ENCODE measurements at places on chromosomes 16 and 17.
A peak's percentile ranks its signal among the peaks of the same experiment; 100 is the strongest.

GRCh38 chr17:19618015-19618414 is 30.5 kb upstream of the ALDH3A2 start:
- no peak for DNase-seq

DNA sequence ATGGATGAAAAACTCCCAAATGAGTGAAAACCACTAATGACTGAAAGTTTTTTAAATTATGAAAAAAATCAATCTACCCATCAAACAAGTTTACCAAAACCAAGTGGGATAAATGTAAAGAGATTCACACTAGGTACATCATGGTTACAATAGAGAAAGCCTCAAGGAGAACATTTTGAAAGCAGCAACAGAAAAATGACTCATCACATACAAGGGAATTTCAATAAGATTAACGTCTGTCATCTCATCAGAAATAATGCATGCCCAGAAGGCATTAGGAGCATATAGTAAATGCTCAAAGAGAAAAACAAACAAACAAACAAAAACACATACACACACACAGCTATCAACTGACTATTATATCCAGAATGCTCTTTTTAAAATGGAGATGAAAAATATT is 261.8 kb upstream of the KIF2B start:
- no peak for DNase-seq

DNA sequence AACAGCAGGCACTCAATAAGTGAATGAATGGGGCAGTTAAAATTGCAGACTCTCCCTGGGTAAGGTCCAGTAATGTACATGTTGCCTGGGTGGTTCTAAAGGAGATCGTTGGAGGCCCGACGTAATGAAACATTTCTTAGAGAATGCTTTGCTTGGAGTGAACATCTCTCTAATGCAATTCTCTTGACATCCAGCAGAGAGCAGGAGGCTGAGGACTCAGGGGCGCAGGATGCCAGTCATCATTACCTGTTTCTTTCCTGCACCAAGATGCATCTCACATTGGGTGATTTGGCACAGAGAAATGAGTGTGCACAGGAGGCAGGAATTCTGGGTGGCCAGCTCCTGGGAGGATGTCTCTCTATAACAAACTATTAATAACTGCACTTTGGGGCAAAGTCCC is 130.3 kb upstream of the RBBP6 start:
- no peak for DNase-seq

DNA sequence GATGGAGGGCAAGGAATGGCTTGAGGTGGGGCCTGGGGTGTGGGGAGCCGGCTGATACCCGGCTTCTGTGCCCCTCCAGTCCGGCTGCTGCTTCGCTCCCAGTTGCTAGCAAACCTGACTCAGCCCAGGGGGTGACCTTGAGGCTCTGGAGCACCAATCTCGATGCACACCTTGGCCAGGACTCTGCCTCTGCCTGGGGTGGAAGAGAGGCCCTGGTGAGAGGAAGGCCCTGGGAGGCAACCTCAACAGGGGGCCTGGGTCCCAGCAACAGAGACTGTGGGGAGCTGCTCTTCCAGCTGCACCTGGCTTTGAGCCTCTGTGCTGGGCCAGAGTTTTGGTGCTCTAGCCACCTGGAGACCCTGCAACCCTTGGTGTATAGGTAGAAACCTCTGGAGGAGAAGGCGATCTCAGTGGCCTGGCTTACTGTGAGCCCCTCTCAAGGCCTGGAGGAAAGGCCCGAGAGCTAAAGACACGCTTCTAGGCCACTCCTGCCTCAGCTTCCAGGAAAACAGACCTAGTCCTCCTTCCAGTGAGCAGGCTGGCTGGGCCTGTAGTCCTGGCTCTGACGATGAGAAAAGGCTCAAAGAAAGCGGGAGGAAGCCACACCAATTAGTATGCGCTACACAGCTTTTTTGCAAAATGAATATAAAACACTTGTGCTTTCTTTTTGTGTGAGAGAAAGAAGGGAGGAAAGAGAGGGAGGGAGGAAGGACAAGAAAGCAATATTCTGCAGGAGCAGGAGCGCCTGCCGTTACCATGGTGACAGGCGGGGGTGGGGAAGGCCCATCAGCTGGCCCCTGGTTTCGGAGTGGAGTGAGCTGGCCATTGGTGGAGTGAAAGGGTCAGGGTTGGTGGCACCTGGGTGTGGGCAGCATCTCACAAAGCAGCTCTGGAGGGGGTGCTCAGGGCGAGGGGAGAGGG is 51.0 kb downstream of the VAC14 start:
- DNase-seq = no peak

- no peak for DNase-seq
These were observed 2.8 kb upstream of the PITPNM3 start for GRCh38 chr17:6558932-6559752.

DNA sequence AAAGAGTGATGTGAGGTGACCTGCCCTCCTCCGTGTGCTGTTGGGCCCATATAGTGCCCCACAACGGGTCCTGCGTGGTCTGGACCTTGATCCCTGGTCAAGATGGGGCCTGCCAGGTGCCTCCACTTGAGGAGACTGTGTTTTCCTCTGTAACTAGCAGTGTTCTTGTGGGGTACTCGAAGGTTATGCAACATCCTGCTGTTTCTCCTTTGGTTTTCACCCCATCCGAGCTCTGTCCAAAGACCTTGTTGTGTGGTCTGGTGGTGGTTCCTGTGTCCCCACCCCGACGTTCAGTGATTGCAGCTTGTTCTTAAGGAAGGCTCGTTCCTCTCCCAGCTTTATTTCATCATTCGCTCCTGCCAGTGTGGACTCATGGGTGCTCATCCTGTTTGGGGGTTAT is 38.7 kb upstream of the ZNF750 start:
- peak; percentile 59 for DNase-seq

- no peak for DNase-seq
These were observed 370.0 kb downstream of the KCNJ2 start for GRCh38 chr17:70539132-70539924.

- no peak for DNase-seq
These were observed 380 bp downstream of the HS3ST3A1 start for GRCh38 chr17:13601322-13601775.

GRCh38 chr16:20072146-20072873 is 1.4 kb downstream of the GPR139 start:
- no peak for DNase-seq

GRCh38 chr17:82053556-82054263 is 2.0 kb downstream of the GPS1 start:
- DNase-seq = no peak

DNA sequence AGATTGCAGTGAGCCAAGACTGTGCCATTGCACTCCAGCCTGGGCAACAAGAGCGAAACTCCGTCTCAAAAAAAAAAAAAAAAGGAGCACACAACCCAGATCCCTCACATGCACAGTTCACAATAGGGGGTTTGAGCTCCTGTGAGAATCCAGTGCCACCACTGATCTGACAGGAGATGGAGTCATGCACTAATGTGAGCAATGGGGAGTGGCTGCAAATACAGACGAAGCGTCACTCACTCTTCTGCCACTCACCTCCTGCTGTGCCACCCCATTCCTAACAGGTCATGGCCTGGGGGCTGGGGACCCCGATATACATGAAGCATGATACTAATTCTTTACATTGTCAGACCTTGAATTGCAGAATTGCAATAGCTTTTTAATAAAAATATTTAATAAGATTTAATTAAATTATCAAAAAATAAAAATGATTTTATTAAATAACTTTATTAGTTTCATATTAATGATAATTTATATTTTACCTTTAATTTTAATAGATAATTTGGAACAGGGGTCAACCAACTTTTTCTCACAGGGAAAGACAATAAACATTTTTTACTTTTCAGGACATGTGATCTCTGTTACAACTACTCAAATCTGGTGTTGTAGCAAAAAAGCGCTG is 171.4 kb downstream of the COPRS start:
- DNase-seq = no peak

DNA sequence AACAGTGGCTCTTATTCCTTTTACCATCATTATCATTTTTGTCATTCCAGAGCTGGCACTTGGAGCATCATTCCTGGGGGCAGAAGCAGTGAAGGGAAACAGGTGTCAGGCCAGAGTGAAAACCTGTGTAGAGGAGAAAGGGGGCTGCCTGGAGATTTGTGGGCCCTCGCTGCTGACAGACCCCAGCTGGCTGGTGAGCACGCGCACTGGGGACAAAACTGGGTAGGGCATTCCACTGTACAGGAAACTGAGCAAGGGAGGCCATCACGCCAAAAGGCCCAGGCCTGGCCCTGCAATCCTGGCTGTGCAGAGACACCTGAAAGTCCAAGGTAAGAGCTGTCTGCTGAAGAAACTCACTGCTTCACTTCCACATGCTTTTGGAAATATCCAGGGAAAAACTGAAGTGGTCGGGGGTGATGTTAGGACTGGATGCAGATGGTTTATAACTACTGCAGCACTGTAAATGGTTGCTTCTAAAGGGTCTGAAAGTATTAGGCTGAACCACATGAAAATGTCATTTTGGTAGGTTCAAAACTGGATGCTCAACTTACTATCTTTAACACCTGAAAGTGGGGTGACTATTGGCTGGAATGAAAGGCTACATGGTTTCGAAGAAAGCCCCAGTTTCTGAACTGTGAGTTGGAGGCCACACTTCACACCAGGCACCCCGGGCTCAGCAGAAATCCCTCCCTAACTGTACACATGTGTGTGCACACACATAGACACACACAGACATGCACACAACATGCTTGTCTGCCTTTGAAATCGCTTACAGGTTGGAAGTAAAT is 225.0 kb downstream of the C16orf78 start:
- no peak for DNase-seq

GRCh38 chr17:69704935-69705334 is 290.4 kb downstream of the MAP2K6 start:
- no peak for DNase-seq

- DNase-seq = no peak
These were observed 10.0 kb downstream of the NUBP1 start for GRCh38 chr16:10753670-10754069.

GRCh38 chr16:88925540-88925887 is 51.5 kb downstream of the CBFA2T3 start:
- DNase-seq = no peak

- no peak for DNase-seq
These were observed 20.5 kb downstream of the CDIP1 start for GRCh38 chr16:4517812-4518680.

DNA sequence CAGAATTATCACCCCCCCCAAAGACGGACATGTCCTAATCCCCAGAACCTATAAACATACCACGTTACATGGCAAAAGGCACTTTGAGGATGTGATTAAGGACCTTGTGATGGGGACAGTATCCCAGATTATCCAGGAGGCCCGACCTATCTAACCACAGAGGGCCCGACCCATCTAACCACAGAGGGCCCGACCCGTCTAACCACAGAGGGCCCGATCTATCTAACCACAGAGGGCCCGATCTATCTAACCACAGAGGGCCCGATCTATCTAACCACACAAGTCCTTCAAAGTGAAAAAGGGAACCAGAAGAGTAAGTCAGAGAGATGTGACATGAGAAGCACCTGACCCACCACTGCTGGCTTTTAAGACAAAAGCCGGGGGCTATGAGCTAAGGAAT is 56.8 kb downstream of the ANKFY1 start:
- peak; percentile 47 for DNase-seq

DNA sequence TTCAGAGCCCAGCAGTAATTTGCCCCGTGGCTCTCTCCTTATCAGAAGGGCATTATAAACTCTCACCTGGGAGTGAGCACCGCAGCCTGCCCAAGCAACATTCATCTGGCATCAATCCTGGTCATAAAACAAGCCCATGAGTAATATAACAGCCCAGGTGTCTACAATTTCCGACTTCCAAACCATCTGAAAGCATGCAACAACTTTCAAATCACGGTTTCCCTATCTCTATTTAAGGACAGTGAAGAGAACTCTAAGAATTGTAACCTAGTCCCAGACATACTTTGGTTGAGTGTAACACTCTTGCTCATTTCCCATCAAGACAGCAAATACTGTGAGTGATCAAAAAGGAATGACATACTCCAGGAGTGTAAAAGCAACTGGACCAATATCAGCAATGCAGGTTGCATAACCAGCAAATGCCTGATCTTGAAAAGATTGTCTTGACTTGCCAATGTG is 487.4 kb upstream of the SOX9 start:
- no peak for DNase-seq

GRCh38 chr16:31362476-31363405 is 7.8 kb downstream of the ITGAX start:
- DNase-seq = no peak

DNA sequence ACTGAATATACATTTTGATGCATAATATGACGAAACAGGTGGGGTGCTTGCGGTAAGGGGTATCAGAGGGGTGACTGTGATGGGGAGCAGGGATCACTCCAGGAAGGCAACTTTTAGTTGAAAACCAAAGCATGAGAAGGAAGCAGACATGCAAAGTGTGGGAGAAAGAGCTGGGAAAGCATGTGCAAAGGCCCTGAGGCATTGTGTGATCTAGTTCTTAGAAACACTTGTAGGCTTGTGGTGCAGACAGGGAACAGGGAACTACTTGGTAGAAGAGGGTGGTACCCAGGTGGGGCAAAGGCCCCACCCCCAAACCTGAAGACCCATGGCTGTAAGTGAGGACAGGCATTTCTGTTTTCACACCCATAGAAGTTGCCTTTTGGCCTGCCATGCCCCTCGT is 459.9 kb upstream of the EEF2KMT start:
- DNase-seq = no peak

DNA sequence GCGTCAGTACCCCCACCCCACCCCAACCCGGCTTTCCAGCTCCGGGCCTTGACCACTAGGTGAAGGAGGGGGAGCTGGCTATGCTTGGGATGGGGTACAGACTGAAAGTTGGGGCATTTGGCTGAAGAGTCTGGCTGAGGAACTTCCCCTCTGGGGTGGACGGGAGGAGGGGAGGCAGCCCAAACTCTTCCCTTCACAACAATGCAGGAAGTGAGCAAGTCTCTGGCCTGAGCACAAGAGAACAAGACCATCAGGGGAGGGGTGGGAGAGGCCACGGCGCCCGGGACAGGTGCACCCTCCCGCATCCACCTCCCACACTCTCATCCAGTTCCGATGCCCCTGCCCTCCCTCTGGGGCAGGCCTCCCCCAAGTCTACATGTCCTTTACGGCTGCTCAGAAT is 5.6 kb downstream of the USH1G start:
- no peak for DNase-seq

- no peak for DNase-seq
These were observed 36.6 kb downstream of the ARHGAP23 start for GRCh38 chr17:38464723-38465390.

- no peak for DNase-seq
These were observed 8.9 kb upstream of the RAB37 start for GRCh38 chr17:74728033-74728701.

- no peak for DNase-seq
These were observed 5.2 kb upstream of the MRPL38 start for GRCh38 chr17:75909812-75910274.

DNA sequence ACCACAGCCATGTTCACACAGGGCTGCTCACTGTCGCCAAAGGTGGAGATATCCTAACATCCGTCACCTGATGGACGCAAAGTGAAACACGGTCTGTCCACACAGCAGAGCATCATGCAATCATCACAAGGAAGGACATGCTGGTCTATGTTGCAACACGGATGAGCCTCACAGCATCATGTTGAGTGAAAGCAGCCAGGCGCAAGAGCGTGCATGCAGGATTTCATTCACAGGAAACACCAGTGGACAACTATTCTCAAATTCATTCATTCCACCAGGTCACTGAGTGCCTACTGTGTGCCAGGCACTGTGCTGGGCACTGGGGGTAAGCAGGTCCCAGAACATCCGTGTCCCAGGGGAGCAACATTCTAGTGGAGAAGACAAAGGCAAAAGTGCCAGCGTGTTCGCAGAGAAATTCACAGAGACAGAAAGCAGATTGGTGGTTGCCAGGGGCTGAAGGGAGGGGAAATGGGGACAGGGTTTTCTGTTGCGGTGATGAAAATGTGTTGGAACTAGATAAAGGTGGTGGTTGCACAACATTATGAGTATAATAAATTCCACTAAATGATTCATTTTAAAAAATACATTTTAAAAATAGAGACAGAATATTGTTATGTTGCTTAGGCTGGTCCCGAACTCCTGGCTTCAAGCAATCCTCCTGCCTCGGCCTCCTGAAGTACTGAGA is 22.7 kb upstream of the KCNJ12 start:
- no peak for DNase-seq

Data from GF-D8 (cell line).